ENCODE measurements at places on chromosomes 6 and 20.

GRCh38 chr6:156396791-156397418 lies 380.3 kb upstream of the ARID1B start:
- no peak for DNase-seq

DNA sequence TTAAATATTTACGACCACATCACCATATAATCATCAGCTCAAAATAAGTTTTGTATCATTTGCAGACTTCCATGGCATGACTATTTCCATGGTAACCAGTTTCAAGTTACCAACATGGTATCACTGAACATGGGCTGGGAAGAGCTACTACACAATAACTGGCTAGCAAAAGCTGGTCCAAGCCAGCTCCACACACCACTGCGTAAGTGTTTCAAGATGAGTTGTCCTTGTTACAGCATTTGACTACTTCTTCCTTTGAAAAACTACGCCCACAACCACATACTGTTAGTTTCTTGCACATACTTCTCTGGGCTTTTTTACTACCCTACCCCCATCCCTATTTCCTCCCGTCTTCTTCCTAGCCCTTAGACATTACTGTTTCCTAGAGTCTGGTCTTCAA lies 8.5 kb downstream of the CD164 start:
- DNase-seq = no peak

- DNase-seq = no peak
Observed at GRCh38 chr20:54292185-54292584, 84.3 kb downstream of the PFDN4 start.

GRCh38 chr20:48826069-48826468 lies 1.7 kb downstream of the PREX1 start:
- no peak for DNase-seq

DNA sequence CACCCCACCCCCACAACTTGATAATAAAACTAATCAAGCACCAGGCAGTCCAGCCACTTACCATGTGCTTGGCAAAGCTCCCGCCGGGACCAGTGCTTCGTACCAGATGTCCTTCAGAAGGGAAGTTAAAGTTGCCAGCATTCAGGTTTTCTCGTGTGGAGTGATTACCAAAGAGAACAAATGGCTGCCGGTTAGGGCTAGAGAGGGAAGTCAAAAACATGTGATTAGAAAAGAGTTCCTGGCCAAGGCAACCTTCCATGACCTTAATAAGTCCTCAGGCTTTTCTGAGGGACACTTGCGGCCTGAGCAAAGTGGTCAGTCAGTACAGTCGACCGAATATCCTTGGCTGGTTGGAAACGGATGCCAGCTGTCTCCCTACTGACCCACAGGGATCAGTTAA lies 67.0 kb downstream of the DNAAF9 start:
- no peak for DNase-seq

GRCh38 chr6:112010328-112010727 lies 43.6 kb upstream of the CCN6 start:
- DNase-seq = no peak

- no peak for DNase-seq
Observed at GRCh38 chr20:4912380-4913142, 88.7 kb downstream of the SLC23A2 start.

DNA sequence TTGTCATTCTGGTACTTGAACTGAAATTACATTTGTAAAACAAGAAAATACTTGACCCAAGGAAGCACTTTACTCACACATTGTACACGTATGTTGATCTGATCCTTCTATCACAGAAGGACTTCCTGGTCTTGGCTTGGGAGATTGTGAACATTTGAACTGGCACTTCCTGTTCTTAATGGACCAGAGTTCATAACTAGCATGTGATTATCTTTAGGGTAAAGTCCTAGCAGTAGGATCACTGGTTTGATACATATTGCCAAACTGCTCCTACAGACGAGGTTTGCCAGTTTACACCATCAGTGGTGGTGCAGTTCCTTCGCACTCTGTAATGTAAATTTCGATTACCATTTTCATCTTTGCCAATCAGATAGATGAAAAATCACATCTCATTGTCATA lies 12.7 kb downstream of the HECA start:
- DNase-seq = no peak

DNA sequence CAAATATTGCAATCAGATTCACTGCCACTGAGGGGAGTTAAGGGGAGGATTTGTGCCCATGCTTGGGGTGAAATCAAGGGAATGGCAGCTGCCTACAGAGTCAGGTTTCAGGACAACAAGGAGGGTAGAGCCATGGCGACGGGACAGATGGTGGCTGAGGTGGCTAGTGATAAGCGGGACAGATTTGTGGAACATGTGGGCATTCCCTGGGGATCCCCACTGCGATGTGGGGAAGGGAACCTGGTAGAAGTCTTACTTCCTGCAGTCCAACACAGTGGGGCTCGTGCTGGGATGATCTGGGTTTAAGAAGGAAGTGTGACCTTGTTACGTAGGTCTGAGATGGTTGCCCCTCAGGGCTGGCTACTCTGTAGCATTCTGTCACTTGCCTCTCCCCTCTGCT lies 292.0 kb upstream of the JARID2 start:
- no peak for DNase-seq

DNA sequence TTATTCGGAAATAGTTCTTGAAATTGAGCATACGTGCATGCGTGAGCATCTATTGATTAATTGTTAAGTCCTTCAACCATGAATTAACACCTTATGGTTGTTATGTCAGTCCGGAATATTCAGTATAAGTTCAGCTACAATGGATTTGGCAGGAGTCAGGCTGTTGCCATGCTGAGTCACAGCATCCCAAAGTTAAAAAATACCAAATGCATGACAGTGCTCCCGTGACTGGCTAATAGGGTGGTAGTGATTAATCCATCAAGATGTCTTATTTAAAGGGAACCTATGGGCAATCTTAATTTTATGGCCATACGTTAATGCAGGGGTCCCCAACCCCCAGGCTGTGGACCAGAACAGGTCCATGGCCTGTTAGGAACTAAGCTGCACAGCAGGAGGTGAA lies 10.5 kb downstream of the RAE1 start:
- no peak for DNase-seq

DNA sequence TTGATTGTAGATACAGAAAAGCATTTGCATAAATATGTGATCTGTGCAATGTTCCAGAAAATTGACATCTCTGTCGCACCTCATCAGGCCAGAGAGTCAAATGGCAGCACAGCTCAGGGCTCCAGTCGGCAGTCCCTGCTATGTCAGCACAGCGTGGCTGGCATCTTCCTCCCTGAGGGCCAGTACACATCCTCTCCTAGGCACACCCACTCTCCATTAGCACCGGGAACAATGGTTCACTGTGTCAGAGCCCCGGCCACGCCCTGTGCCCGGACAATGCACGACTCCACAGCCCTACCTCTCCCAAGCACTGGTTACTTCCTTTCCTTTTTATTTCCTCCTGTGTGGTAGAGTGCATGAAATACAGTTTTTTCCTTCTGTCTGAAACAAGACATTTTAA lies 114.9 kb downstream of the FOXC1 start:
- DNase-seq = no peak

GRCh38 chr6:13307508-13307995 lies 20.8 kb downstream of the TBC1D7 start:
- no peak for DNase-seq

DNA sequence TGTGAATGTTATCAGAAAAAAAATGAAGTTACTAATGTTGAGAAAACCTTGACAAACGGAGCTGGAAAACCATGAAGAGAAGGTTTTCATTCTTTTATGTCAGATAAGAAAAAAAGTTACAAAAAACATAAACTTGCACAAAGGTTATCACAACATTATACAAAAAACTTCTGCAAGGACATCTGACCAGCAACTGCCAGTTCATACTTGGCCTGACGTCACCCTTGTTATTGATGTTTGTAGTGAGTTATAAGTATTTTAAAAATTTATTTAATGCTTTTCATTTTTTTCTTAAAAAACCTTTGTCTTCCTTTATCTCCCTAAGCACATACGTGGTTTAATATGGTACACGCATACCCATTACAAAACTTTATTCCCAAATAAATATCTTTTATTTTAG lies 16.3 kb downstream of the GSTA3 start:
- DNase-seq = no peak

GRCh38 chr20:35954907-35955251 lies 577 bp upstream of the SCAND1 start:
- no peak for DNase-seq

- no peak for DNase-seq
Observed at GRCh38 chr20:53804920-53805894, 211.6 kb upstream of the ZNF217 start.

DNA sequence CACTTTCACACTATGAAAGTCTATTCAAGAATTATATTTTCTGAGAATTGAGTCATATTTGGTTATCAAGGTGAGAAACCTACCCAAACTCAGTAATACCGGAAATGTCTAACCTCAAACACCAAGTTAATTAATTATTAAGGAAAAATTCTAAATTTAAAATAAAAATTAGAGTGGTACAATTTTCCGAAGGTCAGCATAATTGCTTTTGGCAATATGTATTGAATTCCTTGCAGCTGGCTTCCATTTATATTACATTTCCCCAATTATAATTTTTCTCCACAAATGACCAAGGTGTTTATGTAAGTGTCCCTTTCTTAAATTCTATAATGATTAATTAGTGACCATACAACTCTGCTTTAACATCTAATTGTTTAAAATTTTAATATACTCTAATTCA lies 316.0 kb upstream of the IRAK1BP1 start:
- no peak for DNase-seq

DNA sequence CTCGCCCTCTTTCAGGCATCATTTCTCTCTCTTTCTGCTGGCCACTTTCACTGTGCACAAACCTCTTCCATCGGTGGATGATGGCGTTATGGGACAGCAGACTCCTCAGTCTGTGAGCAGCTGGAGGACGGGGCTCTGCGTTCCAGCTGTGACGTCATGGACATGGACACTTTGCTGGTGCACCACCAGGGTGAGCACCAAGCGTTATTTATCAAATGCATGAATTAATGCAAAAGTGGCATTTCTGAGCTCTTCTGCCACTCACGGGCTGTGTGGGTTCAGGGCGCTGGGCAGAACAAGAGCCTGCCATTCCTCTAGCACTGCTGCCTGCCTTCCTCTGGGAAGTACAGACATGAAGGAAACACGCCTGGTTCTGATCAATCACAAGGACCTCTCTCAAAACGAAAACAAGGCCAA lies 82.9 kb upstream of the MPC1 start:
- no peak for DNase-seq

DNA sequence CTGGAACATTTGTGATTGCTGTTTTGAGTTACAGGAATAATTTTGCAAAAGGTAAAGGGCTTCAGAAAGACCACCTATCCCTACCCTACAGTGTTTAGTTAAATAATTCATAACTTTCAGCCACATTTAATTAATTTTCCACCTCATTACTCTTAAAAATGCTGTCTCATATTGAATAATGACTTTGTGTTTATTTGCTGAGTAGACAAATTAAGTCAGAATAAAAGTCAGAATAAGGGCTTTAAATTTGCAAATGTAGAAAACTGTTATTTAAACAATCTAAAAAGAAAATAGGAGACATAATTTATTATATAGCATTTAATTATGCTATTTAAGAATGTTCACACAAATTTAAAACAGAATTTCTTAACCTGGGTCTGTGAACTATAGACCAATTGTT lies 293.7 kb upstream of the RIMS1 start:
- DNase-seq = no peak

GRCh38 chr20:19074828-19075516 lies 137.5 kb upstream of the SLC24A3 start:
- DNase-seq = no peak

GRCh38 chr6:4853782-4854511 lies 77.7 kb downstream of the CDYL start:
- no peak for DNase-seq

- no peak for DNase-seq
Observed at GRCh38 chr6:1667012-1667804, 57.5 kb downstream of the FOXC1 start.

GRCh38 chr6:168013250-168013915 lies 15.9 kb downstream of the KIF25 start:
- DNase-seq = no peak

GRCh38 chr20:20710443-20711315 lies 1.8 kb downstream of the RALGAPA2 start:
- DNase-seq = no peak

DNA sequence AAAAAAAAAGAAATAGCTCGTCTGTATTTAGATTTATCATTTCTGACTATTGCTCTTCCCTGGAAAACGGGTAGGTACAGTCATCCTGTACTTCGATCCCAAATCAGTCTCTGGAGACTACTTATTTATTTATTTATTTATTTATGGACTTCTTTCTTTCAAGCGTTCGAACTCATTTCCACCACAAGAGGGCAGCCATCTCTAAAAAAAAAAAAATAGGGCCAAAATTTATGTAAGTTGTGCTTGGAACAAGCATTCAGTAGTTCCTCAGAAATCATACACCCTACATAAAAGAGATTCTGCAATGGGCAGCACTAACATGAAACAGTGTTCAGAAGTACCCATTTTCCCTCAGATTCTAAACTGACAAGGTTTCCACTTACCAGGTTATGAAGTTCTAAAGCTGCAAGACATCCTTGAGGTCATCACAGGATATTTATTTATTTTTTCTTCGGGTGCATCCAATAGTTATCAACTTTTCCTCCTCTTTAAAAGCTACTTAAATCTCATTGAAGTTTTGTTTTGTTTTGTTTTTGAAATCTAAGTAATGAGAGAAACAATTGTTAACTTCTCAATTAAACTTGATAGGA lies 1.9 kb upstream of the BMP2 start:
- DNase-seq = no peak

- no peak for DNase-seq
Observed at GRCh38 chr6:145486306-145486705, 249.0 kb downstream of the EPM2A start.

- DNase-seq = no peak
Observed at GRCh38 chr6:131101911-131102680, 33.2 kb upstream of the AKAP7 start.

DNA sequence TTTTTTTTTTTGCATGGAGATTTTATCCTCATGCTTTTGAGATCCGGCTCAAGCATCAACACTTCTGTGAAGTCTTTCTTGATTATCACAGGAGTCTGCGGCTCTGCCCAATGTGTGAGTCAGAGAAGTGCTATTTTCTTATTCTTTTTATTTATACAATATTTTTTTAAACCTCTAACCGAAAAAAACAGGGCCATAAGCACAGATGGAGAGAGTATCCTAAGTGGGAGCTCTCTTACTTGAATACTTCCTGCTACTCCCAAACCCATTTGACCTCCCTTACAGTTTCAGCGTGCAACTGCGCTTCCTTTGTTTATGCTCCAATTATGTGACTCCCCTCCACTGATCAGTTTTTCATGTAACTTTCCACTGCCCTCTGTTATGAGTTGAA lies 8.7 kb upstream of the ATXN1 start:
- no peak for DNase-seq

GRCh38 chr6:25297823-25298522 lies 18.8 kb downstream of the CARMIL1 start:
- no peak for DNase-seq

DNA sequence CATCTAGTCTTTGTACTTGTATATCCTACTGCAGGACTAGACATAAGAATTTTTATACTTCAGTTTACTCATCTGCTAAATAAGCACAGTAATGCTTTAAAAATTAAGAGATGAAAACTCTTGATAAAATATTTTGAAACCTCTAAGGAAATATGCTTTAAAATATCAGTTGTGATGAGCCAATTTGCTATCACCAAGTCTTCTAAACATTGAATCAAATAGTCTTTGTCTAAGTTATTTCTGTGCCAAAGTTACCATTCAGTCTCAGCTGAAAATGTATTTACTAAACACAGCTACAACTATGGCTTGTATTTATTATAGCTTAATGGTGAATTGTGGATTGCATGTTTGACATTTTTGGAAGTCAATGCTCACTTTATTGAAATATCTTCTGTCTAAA lies 46.2 kb upstream of the RFPL4B start:
- no peak for DNase-seq
